Stimulated activated CD8-positive, alpha-beta memory T cell treated with anti-CD3 and anti-CD28 coated beads, Interleukin-15, amount 100 ng/mL, for 24 hours (primary cell): ENCODE measurements at places on chromosomes 2 and 18.

DNA sequence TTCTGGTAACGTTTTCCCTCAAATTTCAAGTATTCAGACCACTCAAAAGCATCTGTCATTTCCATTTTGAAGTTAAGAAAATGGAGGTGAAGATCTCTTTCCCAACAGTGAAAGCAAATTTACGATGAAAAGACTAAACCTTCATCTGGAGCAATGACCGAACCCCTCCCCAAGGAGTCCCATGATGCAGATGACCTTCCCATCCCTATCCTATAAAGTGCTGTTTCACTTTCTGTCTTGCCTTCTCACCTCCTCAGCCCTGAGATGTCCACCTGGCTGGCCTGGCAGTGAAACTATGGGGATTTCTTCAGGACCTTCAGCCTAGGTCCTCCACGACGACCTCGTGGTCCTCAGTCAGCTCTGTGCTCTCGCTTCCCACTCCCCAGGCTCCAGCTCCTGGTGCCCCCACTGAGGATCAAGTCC is 925 bp upstream of the NPC1 start:
- DNase-seq, result no peak

DNA sequence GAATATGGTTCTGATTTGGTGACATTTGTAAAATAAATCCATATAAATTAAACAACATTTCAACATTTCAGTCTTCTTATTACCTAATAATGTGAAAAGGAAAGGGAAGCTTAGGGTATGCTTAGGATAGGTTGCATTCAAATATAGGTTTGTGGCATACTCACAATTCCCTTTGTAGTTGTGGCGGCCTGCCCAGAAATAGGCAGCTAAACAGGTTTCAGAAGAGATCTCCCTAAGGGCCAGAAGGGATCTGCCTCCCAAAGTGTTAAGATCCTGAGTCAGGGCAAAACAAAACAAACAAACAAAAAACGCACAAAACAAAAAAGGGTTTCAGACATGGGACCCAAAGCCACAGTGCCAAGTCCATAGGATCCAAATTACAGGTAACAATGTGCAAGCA is 41.4 kb upstream of the TCF7L1 start:
- DNase-seq, result no peak

GRCh38 chr2:219332542-219332941 is at the start of gene RESP18:
RESP18 (minus strand) TSS chr2:219332744.
- no peak for DNase-seq

DNA sequence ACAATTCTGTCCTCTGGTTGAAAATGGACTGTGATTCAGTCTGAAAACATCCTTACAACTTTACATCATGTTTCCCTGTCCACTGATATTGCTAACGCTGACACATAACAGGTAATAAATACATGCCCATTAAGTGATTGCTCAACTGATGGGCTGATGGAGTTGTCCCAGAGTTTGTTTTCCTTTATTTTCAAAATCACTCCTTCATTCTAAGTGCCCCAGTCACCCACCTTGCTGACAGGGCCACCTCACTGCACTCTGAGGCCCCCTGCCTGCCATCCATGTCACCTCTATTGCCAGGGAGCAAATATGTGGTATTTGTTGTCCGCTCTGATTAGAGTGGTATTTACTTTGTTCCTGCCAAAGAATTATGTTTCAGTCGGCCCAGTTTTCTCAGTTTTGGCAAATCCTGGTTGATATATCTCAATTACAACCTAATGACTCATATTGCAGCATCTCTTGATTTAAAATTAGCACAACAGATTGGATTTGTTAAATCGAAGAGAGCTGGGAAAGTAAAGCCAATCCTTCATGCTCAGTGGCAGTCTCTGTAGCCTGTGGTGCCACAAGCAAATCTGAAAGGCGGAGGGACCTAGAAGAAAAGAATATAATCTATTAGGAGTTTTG is 105.1 kb downstream of the RDH14 start:
- DNase-seq, result no peak

GRCh38 chr2:46211461-46211860 is 85.7 kb upstream of the EPAS1 start:
- no peak for DNase-seq

DNA sequence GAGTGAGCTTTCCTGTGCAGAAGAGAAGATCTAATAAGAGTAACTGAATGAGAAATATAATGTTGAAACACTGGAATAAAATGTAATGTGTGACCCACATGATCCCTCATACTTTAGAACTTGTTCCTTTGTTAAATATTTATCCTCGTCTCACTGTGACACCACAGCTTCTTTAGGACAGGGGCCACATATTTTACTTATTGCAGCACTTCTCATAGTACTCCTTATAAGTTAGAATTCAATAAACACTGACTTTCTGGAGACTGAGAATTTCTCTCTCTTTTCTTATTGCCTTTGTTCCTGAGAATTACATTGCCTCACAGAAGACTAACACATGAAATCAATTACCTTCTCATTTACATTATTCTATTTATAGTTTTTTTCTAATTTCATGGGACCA is 1234.6 kb upstream of the CHAC2 start:
- DNase-seq, result no peak

DNA sequence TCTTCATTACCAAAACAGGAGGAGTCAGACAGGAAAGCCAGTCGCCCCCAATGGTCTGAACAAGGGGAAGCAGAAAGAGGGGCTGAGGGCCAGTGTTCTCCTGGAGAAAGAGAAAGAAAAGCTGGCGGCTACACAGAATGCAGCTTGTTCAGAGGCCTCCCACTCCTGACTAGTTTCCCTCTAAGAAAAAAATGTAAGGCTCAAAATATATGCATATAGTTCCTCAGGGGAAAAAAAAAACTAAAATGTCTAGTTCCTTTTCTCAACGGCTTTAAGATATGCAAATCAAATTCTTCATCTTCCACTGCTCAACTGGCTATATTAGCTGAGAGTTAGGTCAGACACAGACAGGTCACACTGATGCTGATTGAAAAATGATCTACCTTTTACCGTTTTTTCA is 18.6 kb downstream of the MBOAT2 start:
- no peak for DNase-seq

GRCh38 chr2:198905881-198906612 is 551.7 kb downstream of the SATB2 start:
- DNase-seq, result no peak

- DNase-seq, result no peak
These were observed 453 bp upstream of the ANTXR1 start for GRCh38 chr2:69012310-69013141.

GRCh38 chr18:75116809-75117208 is 92.1 kb downstream of the PTGR3 start:
- no peak for DNase-seq

- DNase-seq, result no peak
These were observed 92.5 kb upstream of the IL1R2 start for GRCh38 chr2:101899265-101899664.

DNA sequence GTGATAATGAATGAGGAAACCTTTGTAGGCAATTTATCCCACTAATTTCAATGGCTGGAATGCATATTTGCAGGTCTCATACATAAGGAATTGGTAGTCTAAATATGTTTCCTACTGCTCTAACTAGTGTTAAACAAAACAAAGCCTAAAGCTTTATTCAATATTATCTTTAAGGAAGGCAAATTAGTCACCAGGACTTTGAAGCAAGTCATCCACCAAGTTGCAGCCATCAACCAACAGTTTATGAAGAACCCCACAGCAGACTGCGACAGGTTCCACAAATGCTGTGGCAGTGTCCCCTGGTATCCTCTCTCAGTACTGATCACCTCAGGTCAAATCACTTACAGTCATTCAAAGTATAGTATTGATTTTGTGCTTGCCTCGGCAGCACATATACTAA is 181.5 kb upstream of the ZFP36L2 start:
- DNase-seq, result no peak

DNA sequence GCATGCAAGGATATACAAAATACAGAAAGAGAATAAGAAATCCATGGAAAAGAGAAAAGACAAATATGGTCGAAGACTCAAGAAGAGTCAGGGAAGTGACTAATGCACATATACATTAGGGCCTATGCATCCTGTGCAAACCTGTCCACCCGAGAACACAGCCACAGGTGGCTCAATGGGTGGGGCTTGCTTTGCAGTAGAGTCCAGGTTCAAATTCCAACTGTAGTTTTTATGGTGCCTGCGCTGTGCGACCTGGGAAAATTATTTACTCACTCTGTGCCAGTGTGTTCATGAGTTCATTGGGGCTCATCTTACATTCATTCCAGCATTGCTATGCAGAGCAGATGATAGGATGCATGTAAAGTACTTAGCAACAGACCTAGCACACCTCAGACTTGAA is 244.7 kb downstream of the CTNNA2 start:
- no peak for DNase-seq

DNA sequence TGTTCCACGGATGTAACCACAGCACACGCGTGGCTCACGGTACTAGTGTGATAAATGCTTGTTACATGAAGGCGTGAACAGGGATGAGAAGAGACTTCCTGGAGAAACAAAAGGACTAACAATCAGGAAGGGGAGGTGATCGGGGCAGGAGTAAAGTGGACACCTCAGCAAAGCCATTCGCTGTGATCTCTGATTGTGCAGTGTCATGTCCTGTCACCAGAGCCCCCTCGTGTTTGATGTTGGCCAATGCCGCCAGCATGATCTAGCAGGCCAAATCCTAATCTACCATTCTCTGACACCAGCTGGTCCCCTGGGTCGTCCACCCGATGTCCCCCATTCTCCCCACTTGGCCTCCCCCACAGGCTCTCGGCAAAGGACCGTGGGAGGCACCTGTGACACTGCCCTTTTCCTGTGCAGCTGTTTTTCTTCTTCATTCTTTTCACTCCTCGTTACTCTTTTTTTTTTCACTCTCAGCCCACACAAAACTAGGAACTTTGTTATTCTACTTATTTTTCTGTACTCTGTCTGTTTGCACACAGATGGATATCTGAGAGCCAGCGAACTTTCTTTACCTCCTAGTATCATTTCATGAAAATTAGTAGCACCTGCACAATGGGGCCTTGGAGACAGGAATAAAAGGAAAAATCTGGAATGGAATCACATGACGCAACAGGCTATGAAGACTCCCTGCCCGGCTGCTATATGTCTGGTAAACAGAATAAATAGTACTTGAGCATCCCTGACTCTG is 146.8 kb downstream of the TGIF1 start:
- DNase-seq, result no peak

DNA sequence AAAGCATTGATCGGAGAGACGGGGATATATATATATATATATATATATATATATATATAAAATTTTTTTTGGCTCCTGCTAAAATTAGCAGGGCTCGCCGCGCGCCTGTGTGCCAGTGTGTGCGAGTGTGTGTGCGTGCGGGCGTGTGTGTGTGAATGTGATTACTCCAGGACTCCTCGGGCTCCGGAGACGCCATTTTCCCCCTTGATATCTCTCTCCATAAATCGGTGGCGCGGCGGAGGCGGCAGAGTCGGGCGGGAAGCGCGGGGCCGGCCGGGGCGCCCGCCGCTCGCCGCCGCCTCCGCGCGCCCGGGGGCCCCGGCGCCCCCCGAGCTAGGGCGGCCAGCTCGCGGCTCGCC is 795 bp upstream of the SETBP1 start:
- no peak for DNase-seq
